ENCODE measurements at places on chromosomes 16 and 17. TPM values are rescaled to one million over a fixed set of nuclear protein-coding genes. Genes with fewer than 3 reads are reported as not detected.

The WNT9B gene
- not detected for total RNA-seq

The CDC27 gene
- 81.7 TPM for total RNA-seq

The TEKT3 gene
- total RNA-seq: not detected

The KRTAP9-9 gene
- total RNA-seq: not detected

The TP53TG3F gene
- total RNA-seq: not detected

DNA sequence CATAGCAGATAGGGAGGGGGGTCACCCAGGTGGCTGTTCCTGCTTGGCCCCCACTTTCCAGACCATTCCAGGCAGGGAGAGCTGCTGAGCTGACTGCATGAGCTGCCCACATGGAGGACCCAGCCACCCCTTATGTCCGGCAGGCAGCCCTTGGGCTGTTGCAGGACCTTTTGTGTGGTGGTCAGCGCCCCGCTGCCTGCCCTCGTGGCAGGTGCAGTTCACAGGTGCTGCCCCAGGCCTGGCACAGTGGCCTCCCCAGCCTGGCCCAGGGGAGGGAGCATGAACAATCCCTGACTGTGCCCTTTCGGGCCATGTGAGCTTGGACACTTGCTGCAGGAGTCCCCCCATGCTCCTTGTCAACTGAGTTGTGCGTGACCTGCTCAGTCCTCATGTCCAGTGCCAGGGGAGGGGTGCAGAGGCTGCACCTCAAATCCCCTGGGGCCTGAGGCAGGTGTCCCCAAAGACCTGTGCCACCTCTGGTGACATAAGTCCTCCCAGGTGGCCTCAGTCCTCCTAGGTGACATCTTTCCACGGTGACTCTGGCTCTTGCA, 8.6 kb downstream of the TBC1D26 start:
- DNase-seq: no peak
- H3K27ac ChIP-seq: no peak overlapping the region
- no peaks in the 10 kb centered on the region for H3K4me1 ChIP-seq
- no peaks in the 10 kb centered on the region for H3K36me3 ChIP-seq
- no peaks in the 10 kb centered on the region for H3K27me3 ChIP-seq
- H3K4me3 ChIP-seq: no peak overlapping the region

DNA sequence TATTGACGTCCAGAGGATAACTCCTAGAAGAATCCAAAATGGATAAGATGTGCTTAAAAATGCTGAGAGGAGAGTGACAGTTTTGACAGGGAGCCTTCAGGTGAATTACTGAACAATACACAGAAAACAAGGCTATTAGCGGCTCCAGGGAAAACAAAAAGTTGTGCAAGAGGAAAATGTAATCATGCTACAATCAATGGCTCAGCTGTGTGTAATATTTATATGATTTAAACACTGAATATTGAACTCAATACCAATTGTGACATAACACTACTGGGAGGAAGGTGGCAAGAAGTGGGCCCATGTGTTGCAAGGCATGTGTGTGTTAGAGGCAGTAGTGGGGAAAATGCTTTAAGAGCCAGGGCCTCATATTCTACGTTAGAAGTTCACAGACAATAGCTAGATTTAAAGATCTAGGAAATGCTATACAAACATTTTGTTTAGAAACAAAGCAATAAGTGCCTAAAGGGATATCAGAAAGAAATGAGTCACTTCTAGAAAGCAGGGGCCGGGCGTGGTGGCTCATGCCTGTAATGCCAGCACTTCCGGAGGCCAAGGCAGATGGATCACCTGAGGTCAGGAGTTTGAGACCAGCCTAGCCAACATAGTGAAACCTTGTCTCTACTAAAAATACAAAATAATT, 253.2 kb upstream of the IRX5 start:
- no peak overlapping the region for H3K27ac ChIP-seq
- 0 out of 2 replicates have a peak, but pooled peaks cover 2% of the 10 kb centered on the region for H3K27me3 ChIP-seq
- DNase-seq: no peak
- H3K36me3 ChIP-seq: no peaks in the 10 kb centered on the region
- H3K4me3 ChIP-seq: no peak overlapping the region

DNA sequence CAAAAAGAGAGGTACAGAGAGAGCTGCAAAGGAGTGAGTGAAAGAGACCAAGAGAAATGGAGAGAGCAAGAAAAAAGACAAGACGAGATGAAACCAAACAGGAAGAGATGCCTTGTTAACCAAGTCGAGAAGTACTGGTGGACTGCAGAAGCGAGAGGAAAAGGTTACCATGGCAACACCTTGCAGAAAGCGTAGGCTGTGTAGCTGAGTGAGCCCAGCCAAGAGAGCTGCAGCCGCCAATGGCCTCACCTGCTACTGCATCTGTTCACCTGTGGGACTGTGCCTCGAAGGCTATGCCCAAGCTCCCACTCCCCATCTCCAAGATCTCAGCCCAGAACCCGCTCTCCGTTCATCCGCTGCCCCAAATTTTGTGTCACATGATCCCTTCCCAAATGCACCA, 161.3 kb downstream of the SLC39A11 start:
- H3K27me3 ChIP-seq: no peaks in the 10 kb centered on the region
- peaks cover 8% of the 10 kb centered on the region for H3K36me3 ChIP-seq
- 0 out of 2 replicates have a peak, but pooled peaks cover 3% of the 10 kb centered on the region for H3K4me1 ChIP-seq
- H3K4me3 ChIP-seq: no peak overlapping the region
- no peak overlapping the region for H3K27ac ChIP-seq

DNA sequence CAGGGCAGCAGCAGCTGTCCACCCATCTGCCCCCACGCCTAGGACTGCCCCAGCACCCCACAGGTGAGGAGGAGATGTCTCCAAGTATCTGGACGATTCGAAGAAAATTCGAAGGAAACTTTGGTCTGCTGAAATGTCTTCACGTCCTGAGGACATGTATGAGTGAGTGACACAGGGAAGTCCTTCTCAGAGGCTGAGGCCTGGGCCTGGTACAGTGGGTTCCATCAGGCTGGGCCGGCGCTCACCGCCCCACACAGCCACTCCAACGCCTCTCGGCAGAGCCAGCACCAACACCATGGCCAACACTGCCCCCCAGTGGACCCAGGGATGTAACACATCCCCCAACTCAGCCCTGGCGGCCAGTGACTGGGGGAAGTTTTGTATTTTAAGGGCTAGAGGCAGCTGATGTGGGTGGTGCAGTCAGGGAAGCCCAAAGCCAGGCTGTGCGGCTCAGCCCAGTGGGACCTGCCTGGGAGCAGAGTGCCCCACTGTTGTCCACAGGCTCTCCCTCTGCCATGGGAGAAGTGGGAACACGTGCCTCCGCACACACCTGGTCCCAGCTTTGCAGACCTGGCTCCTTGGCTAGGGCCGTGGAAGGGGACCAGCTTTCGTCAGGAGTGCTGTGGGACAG, 55.8 kb upstream of the FASN start:
- H3K27me3 ChIP-seq: no peaks in the 10 kb centered on the region
- no peak overlapping the region for H3K4me3 ChIP-seq
- peak; percentile 90 for DNase-seq
- no peaks in the 10 kb centered on the region for H3K36me3 ChIP-seq
- no peak overlapping the region for H3K27ac ChIP-seq
- no peaks in the 10 kb centered on the region for H3K4me1 ChIP-seq

DNA sequence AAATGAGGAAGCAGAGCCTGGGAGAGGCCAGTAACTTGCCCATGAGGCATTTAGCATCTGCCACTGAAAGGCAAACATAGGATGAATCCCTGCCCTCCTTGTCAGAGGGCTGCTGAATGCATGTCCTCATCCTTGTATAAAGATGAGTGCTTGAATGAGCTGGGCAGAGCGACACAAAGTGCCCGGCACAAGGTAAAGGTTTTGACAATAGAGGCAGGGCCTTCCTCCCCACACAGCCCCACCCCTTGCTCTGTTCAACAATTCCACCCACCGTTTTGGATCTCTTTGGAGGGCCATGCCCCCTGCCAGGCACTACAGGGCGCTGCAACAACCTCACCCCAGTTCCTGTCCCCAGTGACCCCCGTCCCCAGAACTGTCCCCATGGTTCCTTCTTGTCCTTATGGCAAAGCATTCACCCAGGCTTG, 1.4 kb upstream of the KRT19 start:
- no peaks in the 10 kb centered on the region for H3K4me1 ChIP-seq
- no peaks in the 10 kb centered on the region for H3K36me3 ChIP-seq
- H3K27ac ChIP-seq: no peak overlapping the region

- H3K27me3 ChIP-seq: no peaks in the 10 kb centered on the region
- no peak overlapping the region for H3K27ac ChIP-seq
- no peak for DNase-seq
- no peak overlapping the region for H3K4me3 ChIP-seq
Measured at GRCh38 chr17:29572691-29573557, 4.4 kb downstream of the TP53I13 start.
